ENCODE measurements at places on chromosomes 5 and 9.

DNA sequence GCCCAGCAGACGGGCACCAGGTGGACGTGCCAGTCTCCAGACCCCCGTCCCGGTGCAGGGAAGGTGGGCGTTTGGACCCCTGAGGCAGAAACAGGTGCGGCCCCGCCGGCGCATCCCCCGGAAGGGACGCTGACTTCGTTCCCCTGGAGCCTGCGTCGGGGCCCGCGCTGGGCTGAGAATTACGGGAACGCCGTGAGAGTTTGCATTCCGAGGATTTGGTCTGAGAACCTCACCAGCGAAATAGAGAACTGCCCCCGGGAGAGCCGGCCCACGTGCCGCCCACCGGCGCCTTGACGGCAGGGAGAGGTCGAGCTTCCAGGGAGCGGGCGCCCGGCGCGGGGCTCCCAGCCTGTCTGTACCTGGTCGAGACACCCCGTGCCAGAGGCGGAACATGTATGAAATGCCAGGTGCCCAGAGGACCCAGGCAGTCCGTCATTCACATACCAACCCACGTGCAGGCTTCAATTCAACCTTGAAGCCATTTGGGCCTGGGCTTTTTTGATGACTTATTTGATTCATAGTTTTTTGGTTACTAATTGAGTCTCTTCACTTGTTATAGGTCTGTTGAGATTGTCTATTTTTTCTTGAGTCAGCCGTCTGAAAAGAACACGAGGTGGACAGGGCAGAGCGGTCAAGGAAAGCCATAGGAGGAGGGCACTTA is 877 bp upstream of the CAMSAP1 start:
- no peak for DNase-seq

DNA sequence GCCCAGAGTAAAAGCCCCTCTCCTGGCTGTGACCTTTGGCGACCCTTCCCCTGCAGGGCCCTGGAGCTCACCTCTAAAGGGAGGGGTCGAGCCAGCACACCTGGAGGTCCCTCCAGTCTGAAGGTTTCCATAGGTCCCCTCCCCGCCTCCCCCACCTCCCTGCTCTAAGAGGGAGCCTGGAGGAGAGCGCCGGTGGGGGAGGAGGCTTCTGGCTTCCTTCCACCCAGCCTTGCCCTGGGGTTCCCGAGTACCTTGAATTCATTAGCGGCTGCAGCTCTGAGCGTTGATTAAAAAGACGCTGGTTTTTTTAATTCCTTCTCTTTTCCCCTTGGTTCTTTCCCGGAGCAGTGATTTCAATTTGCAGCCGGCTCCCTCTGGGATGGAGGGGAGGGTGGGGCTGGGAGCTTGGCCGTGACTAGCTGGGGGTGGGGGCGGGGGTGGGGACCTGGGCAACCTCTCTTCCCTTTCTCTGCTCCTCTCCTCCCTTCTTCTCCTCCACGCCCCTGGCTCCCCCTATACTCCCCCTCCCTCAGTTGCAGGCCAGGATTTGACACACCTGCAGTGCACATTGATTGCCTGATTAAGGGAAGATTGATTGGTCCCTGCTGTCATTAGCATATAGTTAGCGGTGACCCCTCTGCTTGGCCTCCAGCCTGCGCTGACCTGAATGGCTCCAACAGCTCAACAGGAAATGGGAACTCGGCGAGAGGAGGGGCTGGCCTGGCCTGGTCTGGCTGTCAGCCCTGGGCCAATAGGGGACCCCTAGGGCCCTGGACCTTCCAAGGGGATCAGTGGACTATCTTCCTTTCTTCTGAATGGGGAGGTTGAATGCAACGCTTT is 67.5 kb upstream of the RAPGEF1 start:
- DNase-seq = no peak

DNA sequence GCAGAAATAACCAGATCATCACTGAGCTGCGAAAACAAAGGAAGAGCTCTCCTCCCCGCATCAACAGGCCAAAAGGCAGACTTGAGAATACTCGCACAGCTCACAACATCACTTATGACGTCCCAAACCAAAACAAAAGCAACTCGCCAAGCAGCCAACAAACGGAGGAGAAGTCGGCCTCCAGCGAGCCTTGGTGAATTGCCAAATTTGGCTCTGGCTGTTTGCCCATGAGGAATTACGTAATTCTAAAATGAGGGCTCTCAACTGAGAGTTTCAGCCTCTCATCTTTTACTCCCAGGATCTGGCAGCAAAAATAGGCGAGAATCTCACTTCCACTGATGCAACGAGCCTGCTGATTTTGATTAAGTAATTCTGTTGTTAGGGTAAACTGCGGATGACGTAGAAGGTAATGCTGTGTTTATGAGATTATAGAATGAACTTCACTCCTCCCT is 51.7 kb upstream of the SEMA6A start:
- DNase-seq = no peak

GRCh38 chr5:124297826-124298225 is 448.6 kb downstream of the ZNF608 start:
- no peak for DNase-seq

DNA sequence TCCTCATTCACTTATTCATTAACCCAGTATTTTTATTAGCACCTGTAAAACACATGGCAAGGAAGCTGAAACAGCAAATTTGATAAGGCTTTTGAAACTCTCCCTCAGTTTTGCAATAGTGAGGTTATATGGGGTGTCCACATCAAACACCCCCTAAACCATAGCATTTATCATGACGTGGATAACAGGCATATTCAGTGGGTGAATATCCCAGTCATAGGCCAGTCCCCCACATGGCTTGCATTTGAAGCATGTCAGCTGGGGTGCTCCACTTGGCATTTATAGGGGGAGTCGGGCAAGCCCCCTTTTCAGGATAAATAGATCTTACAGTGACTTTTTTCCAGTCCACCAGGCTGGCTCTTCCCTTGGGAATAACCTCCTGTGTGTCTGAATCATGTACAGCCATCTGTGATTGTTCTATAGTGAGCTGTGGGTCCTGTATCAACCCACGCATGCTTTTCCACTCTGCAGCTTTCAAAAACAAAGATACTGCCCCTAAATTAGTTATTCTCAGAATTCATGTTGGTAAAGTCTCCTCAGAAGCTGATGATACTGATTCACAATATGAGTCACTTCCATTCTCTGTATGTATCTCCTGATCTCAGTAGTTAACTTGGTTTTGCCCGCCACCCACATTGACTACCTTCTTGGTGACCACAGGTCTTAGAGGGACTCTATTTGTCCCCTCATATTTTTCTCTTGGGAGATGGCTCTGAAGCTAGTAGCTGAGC is 84.4 kb upstream of the SPIN1 start:
- DNase-seq = no peak

GRCh38 chr9:27414220-27414761 is 109.8 kb upstream of the IFNK start:
- no peak for DNase-seq

DNA sequence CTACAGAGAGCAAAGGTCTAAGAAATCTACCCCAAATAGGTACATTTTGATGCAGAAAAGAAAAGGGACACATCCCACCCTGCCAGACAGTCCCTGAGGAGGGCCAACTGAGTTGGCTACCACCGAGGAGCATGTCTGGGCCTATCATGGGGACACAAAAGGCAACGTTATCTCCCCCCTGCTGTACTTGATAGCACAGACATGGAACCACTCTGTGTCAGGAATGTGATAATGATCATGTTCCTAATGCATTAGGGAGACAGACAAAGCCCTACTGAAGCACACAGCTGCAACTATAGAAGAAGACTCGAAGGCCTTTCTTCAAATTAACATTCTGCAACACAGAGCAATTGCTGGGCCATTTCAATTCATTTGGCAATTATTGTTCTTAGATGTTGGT is 84.5 kb downstream of the ENC1 start:
- DNase-seq = no peak

- no peak for DNase-seq
Measured at GRCh38 chr9:113934829-113935676, 58.9 kb downstream of the ZNF618 start.

DNA sequence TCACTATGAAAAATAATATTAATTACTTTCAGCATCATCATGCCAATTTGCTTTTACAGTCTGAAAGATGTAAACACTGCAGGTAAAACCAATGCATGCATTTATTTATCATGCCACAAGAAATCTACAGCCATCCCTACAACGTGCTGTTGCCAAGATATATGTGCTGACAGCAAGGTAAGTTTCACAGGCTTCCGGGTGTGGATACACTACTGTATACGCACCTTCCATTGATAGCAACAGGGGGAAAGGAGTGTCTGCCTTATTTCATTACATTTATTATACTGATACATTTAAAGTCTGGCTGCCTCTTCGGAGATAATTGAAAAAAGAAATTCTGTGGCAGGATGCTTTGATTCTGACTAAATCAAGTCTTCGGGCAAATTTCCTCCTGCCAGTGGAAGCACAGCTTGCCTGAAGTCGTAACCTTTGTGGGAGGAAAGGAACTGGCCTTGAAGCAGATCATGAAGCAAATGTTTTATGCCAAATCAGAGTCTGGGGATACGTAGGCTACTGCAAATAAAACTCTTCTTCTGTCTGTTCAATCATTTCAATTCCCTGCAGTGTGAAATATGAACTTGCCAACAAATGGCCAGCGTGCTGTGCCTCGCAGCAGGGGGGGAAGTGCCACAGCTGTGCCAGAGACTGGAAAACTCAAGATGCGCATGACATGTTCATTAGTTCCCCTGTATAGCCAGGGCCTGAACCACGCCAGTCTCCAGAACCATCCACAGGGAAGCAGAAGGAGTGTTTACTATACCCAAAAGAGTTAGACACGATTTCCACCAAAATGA is 268.1 kb downstream of the EFNA5 start:
- DNase-seq = no peak

- DNase-seq = no peak
Measured at GRCh38 chr5:138461343-138462125, 3.7 kb upstream of the EGR1 start.

GRCh38 chr5:34001241-34001841 is 6.5 kb downstream of the AMACR start:
- DNase-seq = no peak

DNA sequence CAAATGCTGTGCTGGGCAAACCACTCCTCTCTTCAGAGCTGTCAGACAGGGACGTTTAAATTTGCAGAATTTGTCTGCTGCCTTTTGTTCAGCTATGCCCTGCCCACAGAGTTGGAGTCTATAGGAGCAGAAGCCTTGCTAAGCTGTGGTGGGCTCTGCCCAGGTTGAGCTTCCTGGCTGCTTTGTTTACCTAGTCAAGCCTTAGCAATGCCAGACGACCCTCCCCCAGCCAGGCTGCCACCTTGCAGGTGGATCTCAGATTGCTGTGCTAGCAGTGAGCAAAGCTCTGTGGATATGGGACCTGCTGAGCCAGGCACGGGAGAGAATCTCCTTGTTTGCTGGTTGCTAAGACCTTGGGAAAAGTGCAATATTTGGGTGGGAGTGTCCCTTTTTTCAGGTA is 314.9 kb downstream of the NNT start:
- no peak for DNase-seq

DNA sequence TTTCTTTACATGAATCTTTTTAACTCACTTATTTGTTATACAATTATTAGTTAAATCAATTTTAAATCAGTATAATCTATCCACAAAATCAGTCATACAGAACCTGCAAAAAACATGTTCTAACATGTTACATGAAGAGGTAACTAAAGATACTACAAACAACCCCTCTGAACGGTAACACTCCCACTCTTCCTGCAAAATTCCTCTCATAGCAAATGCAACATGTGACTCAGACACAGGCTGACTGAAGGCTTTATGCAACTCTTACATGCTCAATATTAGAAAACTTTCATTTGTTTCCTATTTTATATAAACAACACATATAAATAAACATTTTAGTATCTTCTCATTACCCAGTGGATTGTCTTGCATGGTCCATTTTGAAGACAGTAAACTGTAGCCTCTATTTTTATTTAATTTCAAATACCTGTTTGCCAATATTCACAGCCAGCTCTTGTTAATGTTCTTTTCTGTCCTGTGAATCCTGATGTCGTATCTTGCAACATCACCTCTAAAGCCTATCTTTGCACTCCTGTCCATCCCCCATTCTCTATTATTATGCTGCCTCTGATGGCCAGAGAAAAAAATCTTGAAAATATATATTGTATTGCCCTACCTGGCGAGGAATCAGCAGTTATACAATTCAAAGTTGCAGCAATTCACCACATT is 100.5 kb upstream of the CCDC152 start:
- DNase-seq = no peak

DNA sequence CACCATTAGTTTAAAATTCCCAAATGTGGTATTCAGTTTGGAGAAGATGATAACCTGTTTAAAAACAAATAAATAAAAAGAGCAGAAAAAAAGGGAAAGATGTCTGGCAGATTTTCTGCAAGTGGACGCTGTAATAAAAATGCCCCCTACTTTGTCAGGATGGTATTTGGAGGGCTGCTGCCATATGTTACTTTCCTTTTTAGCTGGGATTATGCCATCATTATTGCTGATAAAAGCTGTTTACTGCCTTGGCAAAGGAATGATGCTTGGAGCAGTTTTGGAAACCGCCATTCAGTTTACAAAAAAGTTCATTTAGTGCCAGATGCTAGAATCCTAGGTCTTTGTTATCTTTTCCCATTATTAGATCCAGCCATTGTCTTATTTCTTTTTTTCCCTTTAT is 104.8 kb downstream of the PBX3 start:
- DNase-seq = no peak

DNA sequence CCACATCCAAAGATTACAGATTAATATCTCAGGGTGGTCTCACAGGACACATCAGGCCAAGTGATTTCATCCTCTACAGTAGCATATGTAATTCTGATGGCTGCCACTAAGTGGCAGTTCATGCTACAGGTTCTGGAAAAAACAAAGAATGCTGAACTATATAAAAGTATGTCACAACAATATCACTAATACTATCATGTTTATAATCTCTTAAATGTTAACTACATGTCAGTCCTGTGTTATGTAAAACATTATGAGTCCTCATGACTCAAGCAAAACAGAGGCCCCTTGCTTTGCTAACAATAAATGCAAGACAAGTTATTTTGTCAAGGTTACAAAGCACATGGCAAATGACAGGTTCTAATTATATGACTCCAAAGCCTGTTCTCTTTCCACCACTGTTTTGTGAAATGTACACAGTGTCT is 233.2 kb downstream of the FBXL17 start:
- DNase-seq = no peak

- no peak for DNase-seq
Measured at GRCh38 chr5:179768326-179769085, 25.3 kb upstream of the LTC4S start.

- DNase-seq = no peak
Measured at GRCh38 chr5:80482578-80482977, 5.3 kb upstream of the FAM151B start.

GRCh38 chr5:39870137-39870536 is 445.4 kb upstream of the DAB2 start:
- no peak for DNase-seq

DNA sequence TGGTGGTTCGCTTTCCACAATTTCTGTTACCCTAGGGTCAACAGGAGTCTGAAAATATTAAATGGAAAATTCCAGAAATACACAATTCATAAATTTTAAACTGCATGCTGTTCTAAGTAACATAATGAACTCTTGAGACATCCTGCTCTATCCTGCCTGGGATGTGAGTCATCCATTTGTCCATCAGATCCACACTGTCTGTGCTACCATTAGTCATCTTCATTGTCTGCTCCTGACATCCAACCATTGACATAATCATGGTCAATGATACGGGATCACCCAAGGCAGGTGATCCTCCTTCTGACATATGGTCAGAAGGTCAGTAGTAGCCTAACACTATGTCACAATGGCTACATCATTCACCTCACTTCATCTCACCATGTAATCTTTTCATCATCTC is 276.7 kb upstream of the KIF2A start:
- no peak for DNase-seq

- DNase-seq = no peak
Measured at GRCh38 chr5:174642816-174643405, 81.5 kb upstream of the MSX2 start.

GRCh38 chr9:33751536-33752129 is 43.7 kb upstream of the PRSS3 start:
- DNase-seq = no peak

GRCh38 chr5:21823588-21823987 is 1029.6 kb downstream of the CDH12 start:
- no peak for DNase-seq

All from CD4-positive, alpha-beta T cell treated with Interleukin-1 beta for 1 hour (primary cell).